ENCODE measurements at places on chromosomes 5 and 9.
A peak's percentile ranks its signal among the peaks of the same experiment; 100 is the strongest.

DNA sequence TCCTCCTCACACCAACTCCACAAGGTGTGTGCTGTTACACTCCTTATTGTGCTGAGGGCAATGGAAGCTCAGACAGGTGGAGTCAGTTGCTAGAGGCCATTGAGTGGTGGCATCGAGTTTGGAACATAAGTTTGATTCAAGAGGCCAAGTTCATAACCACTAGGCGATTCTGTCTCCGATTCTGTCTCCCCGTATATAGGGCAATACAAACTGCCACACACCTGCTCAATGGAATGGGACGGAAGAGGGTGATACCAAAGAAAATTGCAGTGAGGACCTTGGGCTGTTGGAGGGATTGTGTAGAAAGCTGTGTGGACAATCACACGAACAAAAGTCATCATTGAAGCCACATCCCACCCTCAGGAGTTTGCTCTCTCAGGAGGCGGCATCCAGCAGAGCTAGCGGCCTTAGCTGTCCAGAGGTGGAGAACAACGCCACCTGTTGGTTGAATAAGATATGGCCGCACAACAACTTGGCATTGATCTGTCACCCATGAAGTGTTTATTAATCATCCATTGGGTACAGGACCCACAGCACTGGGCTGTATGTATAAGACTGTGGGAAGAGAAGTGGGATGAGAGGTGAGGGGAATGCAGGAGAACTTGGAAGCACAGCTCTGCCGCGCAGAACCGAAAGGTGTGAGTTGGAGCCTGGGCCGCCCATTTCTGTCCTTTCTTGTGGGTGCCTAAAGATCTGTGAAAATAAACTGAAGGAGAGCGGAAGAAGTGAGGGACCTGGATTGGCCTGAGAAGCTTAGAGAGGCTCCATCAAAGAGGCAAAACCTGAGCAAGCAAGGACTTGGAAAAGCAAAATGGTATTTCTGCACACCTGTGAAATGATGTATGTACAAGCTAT, 16.1 kb upstream of the NEUROG1 start:
- DNase-seq: peak; percentile 72

DNA sequence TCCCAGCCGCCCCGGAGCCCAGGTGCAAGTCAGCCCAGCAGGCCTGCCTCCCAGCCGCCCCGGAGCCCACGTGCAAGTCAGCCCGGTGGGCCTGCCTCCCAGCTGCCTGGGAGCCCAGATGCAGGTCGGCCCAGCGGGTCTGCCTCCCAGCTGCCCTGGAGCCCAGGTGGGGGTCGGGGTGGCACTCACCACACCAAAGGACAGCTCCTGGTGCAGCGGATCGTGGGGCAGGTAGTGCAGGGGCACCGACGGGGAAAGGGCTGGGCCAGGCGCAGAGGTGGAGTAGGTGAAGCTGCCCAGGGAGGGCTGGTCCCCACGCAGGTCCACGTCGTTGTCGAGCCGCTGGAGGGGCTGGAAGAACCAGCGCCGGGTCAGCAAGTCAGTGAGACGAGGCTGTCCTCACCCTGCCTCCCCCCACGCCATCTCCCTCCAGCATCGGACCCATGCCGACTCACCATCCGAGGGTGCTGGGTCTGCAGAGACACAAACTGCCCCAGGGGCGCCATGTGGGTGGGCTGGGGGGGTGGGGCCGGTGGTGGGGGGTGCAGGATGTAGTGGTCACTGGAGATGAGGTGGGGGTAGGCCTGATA, 6.7 kb downstream of the RNF44 start:
- no peak for DNase-seq

GRCh38 chr9:118829334-118829733, 539.9 kb downstream of the BRINP1 start:
- peak; percentile 11 for DNase-seq

- no peak for DNase-seq
Observed at GRCh38 chr9:83359039-83359438, 179.2 kb downstream of the FRMD3 start.

GRCh38 chr9:91359734-91360470, 1.8 kb downstream of the AUH start:
- peak; percentile 27 for DNase-seq

DNA sequence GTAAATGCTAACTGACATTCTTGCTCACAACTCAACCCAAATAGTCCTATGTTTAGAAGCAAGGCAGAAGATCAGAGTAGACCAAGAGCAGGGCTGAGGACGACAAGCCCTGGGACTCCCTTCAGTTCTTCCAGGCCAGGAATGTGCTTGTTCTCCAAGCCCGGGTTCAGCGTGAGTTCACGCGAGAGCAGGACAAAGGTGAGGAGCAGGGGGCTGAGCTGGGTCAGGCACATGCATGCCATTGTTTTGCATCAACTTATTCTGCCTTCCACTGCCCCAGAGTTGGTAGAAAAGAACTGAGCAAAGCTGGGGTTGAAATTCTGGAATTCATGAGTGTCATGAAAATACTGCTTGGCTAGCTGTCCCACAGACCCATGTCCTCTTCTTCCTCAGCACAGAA, 206.5 kb downstream of the PAX5 start:
- no peak for DNase-seq

DNA sequence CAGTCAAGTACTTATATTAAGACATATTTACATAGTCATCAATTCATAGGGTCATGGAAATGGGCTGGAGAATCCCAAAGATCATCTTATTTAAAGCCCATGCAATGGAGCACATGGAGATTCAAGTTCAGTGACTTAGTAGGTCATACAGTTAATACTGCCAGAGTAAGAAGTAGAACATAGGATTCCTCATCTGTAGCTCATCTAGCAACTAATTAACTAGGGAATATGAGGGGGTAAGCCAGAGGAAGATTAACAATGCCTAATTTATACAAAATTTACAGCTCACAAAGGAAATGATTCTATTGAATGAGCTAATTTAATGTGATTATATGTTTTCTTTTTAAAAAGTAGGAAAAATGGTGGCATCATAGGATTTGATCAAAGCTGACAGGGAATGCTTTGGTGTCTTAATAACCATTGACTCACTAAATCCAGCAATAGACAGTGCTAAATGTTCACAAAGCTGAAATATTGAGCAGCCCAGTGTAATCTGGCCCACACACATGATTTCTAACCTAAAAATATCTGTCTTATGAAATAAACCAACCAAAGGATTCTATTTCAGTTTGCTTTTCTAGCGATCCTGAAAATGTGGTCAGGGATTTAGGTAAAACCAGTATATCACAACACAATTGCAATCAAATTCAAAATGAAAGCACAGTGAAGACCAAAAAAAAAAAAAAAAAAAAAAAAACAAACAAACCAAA, 53.3 kb downstream of the PRDM6 start:
- DNase-seq: no peak

GRCh38 chr9:127634021-127634420, 21.9 kb downstream of the STXBP1 start:
- no peak for DNase-seq

GRCh38 chr9:76658510-76659231, 105.6 kb upstream of the PCA3 start:
- peak; percentile 72 for DNase-seq

GRCh38 chr5:107472620-107473064, 198.1 kb downstream of the EFNA5 start:
- no peak for DNase-seq

GRCh38 chr5:72470826-72471225, 36.4 kb downstream of the ZNF366 start:
- peak; percentile 85 for DNase-seq

GRCh38 chr9:25226901-25227686, 451.1 kb downstream of the TUSC1 start:
- DNase-seq: no peak

GRCh38 chr5:149497357-149497756, 53.9 kb downstream of the CSNK1A1 start:
- DNase-seq: peak; percentile 94

- DNase-seq: no peak
Observed at GRCh38 chr5:178992291-178992895, 2.7 kb downstream of the GRM6 start.

GRCh38 chr9:134738869-134739659, 97.5 kb downstream of the COL5A1 start:
- peak; percentile 62 for DNase-seq

- DNase-seq: no peak
Observed at GRCh38 chr9:133579601-133580418, 29.4 kb downstream of the FAM163B start.

DNA sequence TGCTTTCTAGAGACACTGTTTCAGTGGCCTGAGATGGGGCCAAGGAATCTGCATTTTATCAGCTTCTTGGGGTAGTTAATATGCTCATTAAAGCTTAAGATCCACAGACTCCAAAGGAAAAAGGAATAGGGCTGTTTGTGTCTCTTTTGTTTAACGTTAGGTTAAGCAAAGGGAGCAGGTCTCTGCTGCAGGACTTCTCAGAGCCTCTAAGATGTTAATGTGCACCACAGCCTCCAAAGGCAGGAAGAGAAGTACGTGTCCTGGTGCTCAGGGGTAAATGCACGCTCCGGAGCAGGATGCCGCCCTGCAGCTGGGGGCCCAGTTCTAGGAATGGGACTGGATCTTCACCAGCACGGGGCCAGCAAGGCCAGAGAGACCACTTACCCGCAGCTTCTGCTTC, 19.6 kb downstream of the SPARC start:
- peak; percentile 22 for DNase-seq

GRCh38 chr9:2214707-2215106, 199.6 kb downstream of the SMARCA2 start:
- DNase-seq: no peak

DNA sequence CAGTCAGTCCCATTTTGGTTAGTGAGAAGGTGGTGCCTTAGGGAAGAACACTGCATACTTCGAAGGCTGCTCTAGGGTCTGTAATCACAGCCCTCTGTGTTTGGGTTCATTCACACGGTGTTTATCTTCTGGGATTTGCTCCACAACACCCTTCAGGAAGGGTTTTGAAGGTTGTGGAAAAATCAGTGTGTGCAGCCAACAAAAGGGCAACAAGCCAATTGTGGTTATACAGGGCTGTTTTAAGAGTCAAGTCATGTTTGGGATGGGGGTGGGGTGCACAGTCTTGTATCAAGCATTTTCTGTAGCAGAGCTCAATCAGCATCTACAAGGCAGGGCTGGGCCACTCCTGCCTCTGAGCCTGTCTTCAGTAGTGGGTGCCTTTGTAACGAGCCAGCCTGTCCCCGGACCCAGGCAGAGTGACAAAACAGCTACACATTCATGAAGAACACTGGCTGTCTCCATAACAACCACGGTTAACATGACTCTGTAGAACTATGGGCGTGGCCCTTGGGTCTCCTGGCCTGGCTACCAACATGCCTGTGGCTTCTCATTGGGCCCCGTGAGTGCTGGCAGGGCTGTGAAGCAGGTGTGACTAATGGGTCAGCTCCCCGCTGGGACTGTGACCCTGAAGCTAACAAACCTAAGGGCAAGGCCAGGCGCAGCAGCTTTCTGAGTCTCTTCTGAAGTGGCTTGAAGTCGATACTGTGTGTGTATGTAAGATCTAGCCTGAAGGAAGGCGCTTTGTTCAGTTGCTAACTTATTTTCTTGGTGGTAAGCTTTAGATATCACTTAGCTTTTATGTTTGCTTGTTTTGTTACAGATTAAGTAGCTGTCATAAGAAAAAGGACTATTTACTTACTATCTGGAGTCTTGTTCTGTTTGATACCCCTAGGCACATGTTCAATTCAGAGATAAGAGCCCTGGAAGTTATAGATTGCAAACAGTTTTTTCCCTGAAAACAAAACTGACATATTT, 27.9 kb upstream of the GOLM1 start:
- peak; percentile 71 for DNase-seq

GRCh38 chr9:106929471-106930177, 66.7 kb downstream of the ZNF462 start:
- DNase-seq: peak; percentile 33

GRCh38 chr9:137009938-137010732, 13.8 kb upstream of the CLIC3 start:
- no peak for DNase-seq

DNA sequence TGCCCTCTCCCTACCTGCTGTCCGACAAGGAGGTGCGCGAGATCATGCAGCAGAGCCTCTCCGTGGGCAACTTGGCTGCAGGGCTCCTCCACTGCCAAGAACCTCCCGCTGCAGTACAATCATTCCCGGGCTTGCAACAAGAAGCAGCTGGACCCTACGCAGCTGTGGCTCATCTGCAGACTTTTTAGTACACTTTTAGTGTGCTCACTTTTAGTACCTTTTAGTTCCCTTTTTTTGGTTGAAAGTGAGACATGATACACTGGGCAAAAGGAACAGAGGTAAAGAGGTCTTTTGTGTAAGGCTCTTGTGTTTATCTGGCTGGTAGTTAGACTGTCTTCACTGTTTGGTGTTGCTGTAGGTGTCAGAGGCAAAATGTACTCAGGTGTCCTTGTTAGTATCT, 58.1 kb upstream of the SPTLC1 start:
- DNase-seq: no peak

- no peak for DNase-seq
Observed at GRCh38 chr5:87433945-87434344, 21.2 kb upstream of the CCNH start.

DNA sequence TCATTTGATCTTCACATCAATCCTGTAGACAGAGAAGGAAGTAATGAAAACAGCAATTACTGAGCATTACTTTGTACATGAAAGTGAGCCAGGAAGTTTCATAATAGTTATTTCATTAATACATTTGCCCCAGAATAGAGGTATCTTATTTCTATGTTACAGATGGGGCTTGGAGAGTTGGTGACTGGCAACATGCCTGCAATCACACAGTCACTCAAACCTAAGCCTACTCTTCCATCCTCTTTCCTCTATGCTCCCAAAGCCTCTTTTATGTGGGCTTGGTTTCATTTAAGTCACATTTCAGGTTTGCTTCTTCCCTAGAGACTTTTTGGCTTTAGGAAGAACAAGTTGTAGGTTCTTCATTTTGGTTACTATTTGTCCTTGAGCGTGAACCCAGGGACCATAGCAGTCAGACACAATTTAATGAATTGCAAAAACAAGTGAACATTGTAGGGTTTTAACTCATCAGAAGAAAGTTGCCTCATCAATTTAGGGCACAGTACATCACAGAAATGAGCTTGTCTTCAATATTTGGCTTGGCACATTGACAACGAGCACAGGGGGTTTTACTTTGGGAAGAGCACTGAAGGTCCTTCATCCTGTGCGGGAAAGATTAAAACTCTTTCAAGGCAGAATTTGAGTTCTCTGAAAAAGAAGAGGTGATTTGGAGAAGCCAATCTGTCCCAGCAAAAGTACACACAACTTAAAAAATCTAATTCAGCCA, 381.1 kb downstream of the TMEM38B start:
- no peak for DNase-seq

DNA sequence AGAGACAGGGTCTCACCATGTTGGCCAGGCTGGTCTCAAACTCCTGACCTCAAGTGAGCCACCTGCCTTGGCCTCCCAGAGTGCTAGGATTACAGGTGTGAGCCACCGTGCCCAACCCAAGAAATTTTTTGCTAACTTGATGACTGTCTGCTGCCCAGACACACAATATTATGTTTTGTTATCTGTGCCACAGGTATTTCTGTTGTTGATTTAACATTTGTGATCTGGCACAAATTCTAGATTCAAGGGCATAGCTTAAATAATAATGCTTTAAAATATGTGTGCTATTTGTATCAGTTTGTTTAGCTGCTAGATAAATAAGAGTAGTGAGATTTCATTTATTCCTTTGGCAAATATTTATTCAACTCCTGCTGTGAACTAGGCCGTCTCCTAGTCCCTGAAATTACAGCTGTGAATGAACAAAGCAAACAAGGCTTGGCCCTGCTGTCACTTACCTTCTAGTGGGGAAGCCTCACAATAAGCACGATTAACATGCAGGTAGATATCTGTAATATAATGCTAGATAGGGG, 35.3 kb downstream of the GAPVD1 start:
- no peak for DNase-seq

Measured in EH (cell line).